Forelimb muscle (tissue), 1 donor: ENCODE measurements at places on chromosomes 11 and 22.

DNA sequence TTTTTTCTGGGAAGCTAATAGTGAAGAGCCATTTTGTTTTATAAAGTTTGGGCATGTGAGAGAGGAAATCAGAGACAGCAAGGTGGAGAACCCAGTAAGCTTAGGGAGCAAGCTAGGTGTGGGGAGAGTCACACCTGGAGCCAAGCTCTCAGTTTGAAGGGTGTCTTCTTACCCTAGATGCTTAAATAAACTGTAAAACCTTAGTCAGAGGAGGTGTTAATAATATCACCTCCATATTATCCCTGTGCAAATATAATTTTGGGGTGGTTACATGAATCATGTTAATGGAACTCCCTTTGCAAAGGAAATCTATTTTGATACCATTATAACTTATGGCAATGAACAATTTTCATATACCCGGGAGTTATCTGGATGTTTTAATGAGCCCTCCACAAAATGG, 246.2 kb upstream of the PLET1 start:
- DNase-seq, result no peak

DNA sequence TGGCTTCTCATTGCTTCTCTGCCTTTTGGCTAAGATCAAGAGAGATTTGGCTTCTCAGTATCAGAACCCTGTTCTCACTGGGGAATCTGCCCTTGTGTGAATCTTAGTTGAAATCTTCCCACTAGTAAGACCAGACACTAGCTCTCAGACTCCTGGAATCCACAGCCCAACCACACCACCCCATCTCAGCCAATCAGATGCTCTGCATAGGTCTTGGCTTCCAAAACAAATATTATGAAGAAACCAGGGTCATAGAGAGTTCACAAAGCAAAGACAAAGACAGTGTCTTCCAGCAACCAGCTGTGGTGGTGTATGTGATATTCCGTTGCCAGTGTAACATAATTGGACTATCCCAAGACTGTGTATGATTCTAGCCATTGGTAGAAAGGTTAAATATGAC, 5.4 kb downstream of the OR8B12 start:
- no peak for DNase-seq

- DNase-seq, result no peak
Measured at GRCh38 chr11:46277622-46278386, at the start of gene CREB3L1. CREB3L1 (plus strand) TSS chr11:46277662; CDS start chr11:46278112, 450 bp downstream.

GRCh38 chr22:48654492-48654891, 1173.2 kb downstream of the BRD1 start:
- DNase-seq, result no peak

DNA sequence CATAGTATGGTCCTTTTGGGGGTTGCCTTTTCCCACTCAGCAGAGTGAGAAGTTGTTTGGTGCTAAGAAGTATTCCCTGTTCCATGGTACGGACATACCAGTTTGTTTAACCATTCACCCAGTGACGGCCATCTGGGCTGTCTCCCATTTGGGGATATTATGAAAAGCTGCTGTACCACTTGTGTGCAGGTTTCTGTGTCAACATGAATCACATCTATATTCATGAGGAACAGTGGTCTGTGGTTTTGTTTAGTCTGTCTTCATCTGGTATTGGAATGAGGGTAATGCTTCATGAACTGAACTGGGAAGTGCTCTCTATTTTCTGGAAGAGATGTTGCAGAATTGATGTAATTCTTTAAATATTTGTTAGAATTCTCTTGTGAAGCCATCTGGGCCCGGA, 89.5 kb downstream of the TRMU start:
- DNase-seq, result no peak

- DNase-seq, result no peak
Measured at GRCh38 chr11:122578171-122578825, 77.2 kb upstream of the UBASH3B start.

- DNase-seq, result no peak
Measured at GRCh38 chr11:37788141-37788877, 1190.3 kb upstream of the RAG2 start.

- DNase-seq, result no peak
Measured at GRCh38 chr22:32476281-32477195, 1.9 kb downstream of the FBXO7 start.

DNA sequence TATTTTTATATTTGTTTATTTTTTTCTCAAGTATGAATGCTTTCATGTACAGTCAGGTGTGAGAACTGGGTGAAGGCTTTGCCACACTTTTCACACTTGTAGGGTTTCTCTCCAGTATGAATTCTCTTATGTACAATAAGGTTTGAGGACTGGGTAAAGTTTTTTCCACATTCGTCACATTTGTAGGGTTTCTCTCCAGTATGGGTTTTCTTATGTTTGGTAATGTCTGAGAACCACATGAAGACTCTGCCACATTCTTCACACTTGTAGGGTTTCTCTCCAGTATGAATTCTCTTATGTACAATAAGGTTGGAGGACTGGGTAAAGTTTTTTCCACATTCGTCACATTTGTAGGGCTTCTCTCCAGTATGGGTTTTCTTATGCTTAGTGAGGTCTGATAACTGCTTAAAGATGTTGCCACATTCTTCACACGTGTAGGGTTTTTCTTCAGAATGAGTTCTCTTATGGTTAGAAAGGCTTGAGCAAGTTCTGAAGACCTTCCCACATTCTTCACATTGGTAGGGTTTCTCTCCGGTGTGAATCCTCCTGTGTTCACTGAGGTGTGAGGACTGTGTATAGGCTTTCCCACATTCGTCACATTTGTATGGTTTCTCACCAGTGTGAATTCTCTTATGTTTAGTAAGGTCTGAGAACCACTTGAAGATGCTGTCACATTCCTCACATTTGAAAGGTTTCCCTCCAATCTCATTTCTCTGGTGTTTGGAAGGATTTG, 19.7 kb downstream of the ZNF195 start:
- no peak for DNase-seq

- no peak for DNase-seq
Measured at GRCh38 chr22:35544189-35544588, 3.6 kb downstream of the RASD2 start.

- DNase-seq, result no peak
Measured at GRCh38 chr11:43285826-43286225, 26.0 kb upstream of the API5 start.

GRCh38 chr11:64514590-64514989, 76.4 kb upstream of the SLC22A12 start:
- DNase-seq, result no peak

DNA sequence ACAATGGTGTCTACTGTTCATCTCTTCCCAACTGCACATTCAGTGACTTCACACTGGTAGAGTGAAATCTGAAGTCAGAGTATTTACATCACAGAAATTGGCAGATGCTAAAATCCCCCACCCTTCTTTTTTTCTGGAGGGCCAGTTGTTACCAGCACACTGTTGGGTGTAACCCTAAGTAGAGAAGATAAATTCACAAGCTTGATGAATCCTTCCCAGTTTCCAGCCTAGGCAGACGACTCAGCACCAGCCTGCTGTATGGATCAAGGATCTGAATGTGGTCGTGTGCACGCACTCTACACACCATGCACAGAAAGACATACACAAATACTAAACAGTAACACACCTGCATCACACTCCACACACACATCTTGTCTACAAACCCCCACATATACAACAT, 46.0 kb downstream of the ARRB1 start:
- no peak for DNase-seq

- DNase-seq, result no peak
Measured at GRCh38 chr22:42142771-42143461, 12.3 kb upstream of the CYP2D6 start.

DNA sequence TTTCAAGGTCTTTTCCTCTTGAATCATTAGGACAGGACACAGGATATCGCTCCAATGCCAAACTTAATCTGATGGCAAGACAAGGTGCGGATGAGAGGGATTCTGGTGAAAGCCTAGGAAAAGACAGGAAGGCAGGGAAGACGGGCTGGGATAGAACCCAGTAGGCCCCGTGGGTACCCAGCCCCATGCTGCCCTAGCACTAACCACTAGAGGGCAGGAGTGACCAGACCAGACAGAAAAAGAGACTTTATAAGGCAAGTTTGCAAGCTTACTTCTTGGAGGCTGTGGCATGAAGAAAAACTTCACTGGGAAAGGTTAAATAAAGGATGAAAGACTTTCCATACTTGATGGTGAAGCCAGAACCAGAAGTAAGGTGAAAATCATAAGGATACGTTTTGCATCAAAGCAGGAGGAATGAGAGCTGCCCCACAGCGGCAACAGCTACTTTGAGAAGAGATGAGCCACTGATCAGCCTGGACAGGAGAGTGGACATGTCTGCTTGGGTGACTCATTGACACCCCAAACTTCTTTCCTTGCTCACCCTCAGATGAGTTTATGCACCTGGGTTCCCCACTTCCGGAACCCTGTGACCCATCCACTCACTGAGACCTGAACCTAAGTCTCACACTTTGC, 39.8 kb downstream of the SYN3 start:
- no peak for DNase-seq

DNA sequence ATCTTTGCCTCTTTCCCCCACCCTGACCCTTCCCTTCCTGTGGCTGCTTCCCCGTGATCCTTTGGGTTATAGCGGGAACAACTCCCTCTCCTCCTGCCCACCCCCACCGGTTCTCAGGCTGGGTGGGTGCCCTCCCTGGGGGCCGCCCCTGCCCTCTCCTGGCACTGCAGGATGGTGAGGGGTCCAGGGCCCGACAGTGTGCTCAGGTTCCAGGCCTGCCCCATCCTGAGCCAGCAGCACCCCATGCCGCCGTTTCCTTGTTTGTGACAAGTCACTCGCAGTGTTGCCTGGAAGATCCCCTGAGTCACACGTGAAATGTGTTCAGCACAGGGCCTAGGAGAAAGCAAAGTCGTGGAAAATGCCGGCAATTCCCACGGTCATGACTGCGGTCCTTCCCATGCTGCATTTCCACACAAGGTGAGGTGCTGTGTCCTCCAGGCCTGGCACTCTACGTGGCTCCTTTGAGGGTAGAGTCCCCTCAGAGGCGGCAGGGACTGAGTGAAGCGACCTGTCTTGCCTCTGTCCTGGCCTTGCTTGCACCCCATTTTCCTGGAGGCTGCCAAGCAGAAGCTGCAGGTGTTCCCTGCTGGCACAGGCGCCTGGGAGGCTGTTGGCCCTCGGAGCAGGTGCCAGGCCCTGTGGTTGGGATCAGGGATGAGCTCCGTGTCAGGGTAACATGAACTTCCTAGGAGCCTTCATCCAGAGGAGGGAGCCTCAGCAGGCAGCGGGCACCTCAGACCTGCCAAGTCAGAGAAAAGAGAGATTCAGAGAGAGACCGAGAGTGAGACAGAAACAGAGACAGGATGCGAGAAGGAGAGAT, 80.5 kb upstream of the LINC01488 start:
- no peak for DNase-seq

DNA sequence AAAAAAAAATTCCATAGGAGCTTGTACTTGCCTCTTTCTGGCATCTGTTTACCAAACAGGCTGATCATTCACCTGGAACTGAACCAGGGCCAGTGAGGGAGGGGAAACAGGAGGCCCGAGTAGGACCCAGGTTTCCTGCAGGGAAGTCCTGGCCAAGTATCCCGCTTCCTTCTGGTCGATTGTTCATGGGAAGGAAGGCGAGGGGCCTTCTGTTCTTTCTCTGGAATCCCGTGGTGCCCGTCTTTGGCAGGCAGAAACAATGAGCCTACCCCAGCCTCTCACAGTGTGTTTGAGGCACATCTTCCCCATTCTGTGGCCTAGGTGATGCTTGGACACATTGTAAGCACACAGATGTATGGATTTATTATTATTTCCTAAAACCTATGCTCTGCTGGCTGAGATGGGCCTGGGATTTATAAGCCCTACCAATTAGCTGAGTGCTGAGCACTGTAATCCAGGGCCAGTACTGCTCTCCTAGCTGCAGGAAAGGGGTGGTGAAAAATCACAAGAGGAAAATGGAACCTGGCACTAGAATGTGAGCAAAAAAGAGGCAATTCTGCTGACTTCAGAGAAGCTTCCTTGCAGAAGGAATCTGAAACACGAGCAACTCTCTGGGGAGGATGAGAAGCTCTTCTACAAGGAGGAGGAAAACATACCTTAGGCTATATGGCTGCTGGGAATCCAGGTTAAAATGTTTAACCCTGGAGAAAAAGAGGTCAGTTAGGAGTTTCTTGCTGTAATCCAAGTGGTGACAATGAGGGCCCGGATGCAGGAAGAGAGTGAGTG, 53.5 kb downstream of the PRR5L start:
- no peak for DNase-seq

DNA sequence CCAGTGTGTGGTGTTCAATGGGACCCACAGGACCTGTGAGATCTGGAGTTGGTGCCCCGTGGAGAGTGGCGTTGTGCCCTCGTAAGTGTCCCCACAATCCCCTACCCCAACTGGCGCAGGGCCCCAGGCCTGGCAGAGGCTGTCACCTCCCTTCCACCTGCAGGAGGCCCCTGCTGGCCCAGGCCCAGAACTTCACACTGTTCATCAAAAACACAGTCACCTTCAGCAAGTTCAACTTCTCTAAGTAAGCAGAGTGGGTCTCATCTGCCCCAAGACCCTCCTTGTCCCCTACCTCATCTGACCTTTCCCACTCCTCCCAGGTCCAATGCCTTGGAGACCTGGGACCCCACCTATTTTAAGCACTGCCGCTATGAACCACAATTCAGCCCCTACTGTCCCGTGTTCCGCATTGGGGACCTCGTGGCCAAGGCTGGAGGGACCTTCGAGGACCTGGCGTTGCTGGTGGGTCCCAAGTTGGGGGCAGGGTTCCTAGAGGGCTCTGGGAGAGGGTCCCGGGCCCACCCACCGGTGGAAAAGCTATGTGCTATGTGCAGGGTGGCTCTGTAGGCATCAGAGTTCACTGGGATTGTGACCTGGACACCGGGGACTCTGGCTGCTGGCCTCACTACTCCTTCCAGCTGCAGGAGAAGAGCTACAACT, 8.1 kb downstream of the P2RX6 start:
- DNase-seq, result no peak
